AG04449 (cell line): ENCODE measurements at places on chromosomes 16 and 17.

DNA sequence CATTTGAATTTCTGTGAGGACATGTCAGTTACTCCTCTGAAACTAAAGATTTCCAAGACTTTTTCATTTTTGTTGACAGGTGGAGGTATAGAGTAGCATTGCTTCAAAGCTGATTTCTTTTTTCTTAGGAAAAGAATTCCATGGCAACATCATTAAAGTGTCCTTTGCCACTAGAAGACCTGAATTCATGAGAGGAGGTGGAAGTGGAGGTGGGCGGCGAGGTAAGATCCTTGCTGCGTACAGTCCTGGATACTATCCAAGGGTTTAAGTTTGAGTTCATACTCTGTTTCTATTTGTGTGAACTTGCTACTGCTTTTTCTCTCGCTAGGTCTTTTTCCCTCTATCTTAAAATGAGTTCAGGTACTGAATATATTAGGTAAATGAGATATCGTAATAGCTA, 26.5 kb downstream of the HEATR9 start:
- no peak for DNase-seq

GRCh38 chr16:22216191-22216831, 10.2 kb downstream of the EEF2K start:
- DNase-seq = no peak

GRCh38 chr16:3485097-3485745, 10.1 kb downstream of the C16orf90 start:
- no peak for DNase-seq

DNA sequence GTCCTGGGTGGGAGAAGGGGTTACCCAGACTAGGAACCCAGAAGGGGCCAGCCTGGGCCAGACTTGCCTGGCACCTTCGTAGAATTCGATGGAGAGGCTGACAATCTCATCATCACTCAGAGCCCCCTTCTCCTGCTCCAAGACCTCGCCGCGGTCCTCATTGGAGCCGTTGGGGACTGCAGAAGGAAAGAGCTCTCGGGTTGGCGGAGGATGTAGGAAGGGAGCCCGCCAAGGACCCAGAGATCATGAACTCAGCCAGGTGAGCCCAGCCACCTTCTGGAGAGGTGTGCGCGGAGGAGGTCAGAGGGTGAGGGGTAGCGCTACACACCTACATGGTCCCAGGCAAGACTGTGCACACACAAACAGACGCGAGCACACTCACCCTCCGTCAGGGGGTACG, 8.5 kb downstream of the CISD3 start:
- DNase-seq = no peak

DNA sequence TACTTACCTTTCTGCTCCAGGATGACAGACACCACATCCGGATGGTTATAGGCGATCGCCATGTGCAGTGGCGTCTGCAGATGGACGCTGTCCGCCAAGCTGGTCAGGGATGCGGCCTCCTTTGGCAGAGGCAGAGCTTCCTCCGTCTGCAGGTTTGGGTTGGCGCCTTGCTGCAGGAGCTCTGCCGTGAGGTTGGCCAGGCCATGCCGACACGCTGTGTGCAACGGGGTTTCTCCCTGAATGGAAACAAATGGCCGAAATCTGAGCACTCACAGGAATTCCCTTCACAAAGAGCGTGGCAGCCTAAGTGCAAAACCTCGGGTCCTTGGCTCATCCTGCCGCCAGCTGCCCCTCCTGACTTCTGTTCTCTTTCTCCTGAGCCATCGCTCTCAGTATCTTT, 41.8 kb downstream of the CYB5D2 start:
- no peak for DNase-seq
